Hypothalamus (tissue), 51 donors: ENCODE measurements at places on chromosomes 6 and 20.

GRCh38 chr6:150723857-150724256 is 124.2 kb downstream of the PLEKHG1 start:
- no peak for DNase-seq

- DNase-seq, result no peak
Observed at GRCh38 chr20:25360631-25361286, 29.9 kb downstream of the ABHD12 start.

GRCh38 chr20:10924644-10925201 is 250.9 kb upstream of the JAG1 start:
- no peak for DNase-seq

DNA sequence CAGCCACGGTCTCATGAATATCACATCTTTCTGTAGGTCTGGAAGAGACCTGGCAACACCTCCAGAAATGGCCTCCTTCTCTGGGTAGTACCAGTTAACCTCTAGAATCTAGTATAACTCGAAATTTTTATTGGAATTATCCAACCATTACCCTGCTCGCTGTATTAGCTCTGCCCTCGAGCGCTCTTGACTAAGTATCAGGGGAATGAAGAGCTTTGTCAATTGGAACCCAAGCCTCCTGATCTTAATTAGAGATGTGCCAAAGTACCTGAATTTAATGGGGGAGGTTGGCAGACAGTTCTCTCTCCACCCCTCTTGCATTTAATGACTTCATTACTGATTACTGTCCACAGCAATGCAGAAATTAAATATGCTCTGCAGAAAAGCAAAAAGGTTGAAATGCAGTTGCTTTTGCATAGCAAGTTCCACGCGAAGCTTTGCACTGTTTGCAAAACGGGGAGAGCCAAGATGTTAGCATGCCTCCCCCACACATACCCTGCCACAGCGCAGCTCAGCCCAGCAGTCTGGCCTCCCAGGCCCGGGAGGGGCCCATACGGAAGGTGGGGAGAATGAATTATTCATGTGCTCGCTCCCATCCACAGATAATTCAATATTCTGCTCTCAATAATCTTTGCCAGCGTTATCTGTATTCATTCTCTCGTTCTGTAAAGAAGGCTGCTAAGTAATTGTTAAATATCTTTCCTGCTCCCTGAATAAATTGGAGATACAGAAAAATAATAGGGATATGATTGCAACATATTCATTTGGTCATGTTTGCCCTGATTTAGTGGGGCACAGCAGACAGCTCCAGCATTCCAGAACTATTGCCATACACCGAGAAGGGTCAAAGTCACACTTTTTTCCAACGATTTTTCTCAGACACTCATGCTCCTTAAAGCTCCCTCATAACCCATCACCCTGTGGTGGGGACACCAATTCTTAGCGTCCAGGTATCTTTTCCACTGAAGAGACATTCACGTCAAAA is 305.8 kb downstream of the CDH26 start:
- DNase-seq, result no peak

DNA sequence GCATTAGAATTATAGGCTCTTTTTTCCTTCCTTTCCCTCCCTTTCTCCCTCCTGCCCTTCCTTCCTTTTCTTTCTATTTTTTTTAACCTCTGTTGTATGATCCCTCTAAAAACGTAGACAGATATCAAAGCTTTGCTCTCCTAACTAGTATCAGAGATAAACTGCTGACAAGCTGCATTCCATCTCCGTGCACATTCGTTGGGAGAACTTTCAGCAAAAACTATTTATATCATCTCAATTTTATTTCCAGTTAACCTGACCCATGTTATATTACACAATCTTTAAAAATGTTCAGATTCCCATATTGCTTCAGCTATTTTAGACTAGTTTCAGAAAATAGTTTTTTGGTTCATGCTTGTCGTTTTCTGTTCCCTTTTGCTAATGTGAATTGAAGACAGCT is 47.3 kb downstream of the RNF217 start:
- DNase-seq, result no peak
